ENCODE measurements at places on chromosomes 1 and 21.

DNA sequence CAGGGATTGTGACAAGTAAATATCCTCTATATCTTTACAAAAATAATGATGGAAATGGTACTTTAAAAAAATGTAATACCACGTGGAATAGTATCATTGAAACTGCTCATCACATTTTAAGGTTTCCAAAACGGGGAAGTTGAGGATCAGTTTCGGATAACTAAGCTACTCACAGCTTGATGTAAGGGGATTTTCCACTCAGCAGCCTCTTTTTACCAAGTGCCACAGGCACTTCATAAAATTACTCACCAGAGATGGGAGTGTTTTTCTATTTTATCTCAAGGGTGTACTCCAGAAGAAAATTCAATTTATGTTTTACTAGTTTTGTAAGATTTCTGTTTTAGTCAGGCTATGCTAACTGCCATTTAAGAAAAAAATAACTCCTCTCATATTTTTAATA lies 91.7 kb downstream of the TPR start:
- DNase-seq, result no peak

- no peak for DNase-seq
Observed at GRCh38 chr1:3329640-3330281, 124.7 kb upstream of the ARHGEF16 start.

GRCh38 chr1:11650331-11650991 lies 3.8 kb downstream of the FBXO2 start:
- peak; percentile 91 for DNase-seq

DNA sequence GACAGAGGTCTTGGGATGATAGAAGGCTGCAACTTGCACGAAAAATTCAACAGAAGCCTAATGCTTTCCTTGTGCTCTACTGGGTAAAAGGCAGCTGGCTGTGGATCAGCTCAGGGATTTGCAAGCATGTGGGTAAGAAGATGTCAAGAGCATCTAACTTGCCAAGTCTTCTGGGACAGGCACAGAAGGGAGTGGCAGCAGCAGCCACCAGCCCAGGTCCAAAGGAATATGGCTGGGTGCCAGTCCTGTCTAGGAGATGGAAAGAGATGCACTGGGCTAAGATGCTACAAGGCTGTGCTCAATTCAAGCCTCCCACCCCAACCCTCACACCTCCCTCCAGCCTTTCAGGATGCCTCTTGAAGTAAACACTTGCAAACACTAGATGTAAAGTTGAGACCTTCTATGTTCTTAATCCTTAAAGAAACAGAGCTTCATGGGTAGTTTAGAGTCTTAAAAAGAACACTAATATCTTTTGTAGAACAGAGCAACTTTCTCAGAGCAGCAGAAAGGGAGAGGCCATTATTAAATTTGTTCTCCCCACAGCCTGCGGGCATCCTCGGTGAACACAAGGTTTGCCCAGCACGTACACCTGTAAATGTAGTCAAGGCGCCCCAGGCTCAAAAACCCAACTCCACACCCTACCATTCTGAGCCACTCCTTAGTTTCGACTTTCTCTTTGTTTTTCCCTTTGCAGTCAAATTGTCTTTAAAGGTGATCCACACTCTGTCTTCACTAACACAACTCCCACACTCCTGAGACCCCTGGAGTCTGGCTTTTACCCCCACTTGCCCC lies 64.6 kb upstream of the BCAR3 start:
- no peak for DNase-seq

DNA sequence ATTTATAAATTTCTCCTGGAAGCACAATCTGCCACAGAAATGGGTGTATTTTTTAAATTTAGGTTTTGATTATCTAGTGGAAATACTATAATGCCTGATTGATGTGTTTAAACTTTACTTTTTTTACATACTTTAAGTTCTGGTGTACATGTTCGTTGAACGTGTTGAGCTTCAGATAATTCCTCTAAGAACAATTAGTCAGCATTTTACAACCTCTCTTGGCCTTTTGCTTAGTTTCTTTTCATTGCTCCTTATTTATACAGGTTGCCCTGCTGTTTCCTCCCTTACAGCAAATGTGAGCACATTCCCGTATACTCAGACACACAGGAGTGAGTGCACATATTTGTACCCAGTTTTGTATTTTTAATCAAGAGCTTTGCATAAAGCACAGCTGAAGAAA lies 1038.9 kb downstream of the BRINP3 start:
- no peak for DNase-seq

DNA sequence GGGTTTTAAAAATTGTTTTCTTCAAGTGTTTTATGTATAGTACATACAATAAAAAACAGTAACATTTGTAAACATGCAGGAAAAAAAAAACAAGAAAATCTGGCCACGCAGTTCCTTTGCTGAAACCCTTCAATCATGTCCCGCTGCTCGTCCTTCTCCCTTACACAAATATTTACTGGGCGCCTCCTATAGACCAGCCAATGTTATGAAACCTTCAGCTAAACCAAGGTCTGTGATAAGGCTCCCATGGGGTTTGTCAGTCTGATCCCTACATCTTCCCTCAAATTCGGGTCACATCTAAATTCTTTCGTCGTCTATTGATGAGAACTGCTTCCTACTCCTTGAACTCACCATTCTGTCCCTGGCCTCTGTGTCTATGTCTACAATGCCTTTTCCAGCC lies 583.9 kb downstream of the SMYD3 start:
- DNase-seq, result no peak

- DNase-seq, result no peak
Observed at GRCh38 chr21:20641241-20641640, 357.0 kb upstream of the NCAM2 start.

DNA sequence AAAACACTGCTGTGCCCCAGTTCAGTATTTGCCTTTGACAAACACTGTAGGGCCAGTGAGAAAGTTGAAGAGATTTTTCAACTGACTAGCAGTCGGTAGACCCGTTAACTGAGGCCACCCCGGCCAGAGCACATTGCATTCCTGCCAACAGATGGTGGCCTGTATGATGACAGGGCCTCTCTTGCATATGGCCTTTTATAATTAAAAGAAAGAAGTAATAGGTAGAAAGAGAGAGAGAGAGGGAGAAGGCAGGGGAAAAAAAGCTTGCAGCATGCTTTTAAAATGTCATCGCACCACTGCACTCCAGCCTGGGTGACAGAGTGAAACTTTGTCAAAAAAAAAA lies 4.7 kb upstream of the C1orf174 start:
- DNase-seq, result no peak

DNA sequence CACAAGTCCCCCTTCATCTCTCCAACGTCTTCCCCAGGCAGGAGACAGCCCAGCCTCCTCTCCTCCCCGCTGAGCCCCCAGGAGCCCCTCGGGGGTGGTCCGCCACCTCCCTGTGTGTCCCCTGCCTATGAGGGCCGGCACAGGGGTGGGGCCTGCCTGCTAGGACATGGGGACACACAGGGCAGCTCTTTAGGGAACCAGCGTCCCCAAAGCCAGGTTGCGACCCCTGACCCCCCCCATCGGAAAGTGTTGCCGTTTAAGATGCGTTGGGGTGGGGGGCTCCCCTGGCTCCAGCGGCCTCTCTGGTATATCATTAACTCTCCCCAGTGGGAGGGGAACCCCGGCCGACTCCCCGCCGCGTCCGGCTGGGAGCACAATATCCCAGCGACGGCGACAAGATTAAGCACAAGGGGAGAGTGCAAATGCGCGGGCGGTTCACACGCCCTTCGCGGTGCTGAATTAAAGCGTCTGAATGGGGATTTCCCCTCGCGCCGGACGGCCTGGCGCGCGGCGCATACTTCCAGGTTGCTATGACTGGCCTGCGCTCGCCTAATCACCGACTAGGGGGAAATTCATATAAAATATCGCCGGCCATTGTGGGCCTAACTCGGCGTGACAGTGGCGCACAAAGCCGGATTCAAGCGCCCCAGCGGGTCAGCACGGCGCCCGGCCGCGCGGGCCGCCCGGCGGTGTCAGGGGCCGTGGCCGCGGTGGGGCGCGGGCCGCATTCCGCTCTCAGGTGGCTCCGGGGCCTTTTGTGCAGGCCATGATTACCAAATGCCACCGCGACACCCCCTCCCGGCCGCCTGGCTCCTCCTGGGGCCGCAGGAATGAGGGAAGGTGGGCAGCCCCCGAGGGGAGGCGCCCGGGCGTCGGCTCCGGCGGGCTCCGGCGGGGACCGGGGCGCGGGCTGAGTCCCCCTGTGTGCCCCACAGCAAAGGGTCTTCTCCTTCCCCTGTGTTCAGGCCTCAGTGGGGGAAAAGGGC lies 30.9 kb downstream of the WNT3A start:
- DNase-seq, result peak; percentile 81

All from osteocyte (in vitro differentiated cells).